ENCODE measurements at places on chromosomes 1 and 21.

- DNase-seq = no peak
These were observed 18.8 kb downstream of the SLC41A1 start for GRCh38 chr1:205794011-205794730.

DNA sequence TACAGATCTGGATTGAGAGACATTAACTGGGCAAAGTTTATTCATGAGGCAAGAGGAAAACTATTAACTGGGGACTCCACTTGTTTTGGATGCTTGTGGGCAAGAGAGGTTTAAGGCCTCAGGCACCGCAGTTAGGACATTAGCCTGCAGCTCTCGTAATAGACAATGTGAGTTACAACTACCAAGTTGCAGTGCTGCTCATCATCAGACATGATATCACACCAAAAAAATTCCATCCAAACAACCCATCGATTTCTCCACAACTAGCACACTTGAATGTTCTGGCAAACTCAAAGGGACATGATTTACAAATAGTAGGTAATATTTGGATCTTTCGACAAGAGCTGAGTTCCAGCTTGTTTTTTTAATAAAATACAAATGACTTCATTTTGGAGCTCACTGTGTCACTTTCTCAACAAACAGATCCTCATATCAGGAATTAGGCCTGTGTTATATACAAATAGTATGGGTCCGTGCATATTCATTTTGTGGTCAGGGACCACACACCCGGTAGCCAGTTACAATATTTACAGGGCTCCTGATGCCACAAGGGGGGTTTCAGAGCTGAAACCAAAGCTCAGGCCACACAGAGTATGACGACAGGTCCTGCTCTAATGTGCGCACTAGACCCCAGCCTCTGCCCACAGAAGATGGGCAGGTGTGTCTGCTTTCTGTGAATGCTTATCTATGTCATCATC, 128.0 kb downstream of the TGFBR3 start:
- DNase-seq = no peak

- no peak for DNase-seq
These were observed 11.6 kb upstream of the DDI2 start for GRCh38 chr1:15605398-15606383.

- DNase-seq = no peak
These were observed 2.6 kb upstream of the FTCD start for GRCh38 chr21:46157987-46158451.

DNA sequence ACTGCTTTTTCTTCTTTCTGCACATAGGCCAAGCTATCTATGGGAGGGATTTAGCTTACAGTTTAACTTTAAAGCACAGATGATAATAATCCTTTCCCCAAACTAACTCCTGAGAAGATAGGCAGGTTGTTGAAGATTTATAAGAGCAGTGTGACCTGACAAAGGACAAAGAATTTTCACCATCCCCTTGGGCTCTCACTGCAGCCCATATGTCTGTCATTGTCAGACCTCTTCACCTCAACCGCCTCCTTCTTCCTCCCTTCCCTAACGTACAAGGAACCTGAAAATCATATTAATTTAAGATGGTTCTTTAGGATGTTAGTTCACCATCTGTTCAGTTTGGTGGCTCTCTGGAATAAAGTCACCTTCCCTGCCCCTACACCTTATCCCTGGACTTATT, 5.0 kb downstream of the RNU1-2 start:
- DNase-seq = no peak

GRCh38 chr1:69077633-69078032, 490.1 kb upstream of the LRRC7 start:
- DNase-seq = no peak

- DNase-seq = no peak
These were observed 3.1 kb upstream of the DDR2 start for GRCh38 chr1:162629077-162629627.

DNA sequence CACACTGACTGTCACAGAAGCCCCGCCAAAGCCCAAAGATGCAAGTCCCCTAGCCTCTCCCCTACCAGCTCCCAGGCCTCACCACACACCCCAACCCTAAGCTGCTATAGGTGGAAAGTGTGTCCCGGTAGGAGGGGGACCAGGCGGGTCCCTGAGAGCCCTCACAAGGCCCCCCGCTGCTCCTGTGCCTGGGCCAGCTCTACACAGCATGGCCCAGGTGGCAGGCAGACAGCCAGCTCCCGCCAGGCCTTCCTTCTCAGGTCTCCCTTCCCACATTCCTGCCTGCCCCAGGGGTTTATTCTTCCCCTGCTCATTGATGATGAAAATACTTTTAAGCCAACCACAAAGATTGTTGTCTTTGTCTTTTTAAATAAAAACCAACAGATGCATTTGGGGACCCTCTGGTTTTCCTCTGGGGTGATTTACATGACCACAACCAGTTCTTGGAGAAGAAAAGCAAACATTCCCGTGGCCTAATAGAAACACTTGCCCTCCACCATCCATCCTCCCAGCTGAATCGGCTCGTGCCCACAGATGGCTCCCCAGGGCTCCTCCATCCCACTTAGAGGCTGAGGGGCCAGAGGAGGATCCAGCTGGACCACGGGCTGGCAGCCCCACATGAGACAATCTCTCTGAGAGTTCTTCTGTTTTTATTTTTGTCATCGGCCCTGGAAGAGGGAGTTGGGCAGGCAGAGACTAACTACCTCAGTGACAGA, 93.1 kb downstream of the DMRTB1 start:
- no peak for DNase-seq

DNA sequence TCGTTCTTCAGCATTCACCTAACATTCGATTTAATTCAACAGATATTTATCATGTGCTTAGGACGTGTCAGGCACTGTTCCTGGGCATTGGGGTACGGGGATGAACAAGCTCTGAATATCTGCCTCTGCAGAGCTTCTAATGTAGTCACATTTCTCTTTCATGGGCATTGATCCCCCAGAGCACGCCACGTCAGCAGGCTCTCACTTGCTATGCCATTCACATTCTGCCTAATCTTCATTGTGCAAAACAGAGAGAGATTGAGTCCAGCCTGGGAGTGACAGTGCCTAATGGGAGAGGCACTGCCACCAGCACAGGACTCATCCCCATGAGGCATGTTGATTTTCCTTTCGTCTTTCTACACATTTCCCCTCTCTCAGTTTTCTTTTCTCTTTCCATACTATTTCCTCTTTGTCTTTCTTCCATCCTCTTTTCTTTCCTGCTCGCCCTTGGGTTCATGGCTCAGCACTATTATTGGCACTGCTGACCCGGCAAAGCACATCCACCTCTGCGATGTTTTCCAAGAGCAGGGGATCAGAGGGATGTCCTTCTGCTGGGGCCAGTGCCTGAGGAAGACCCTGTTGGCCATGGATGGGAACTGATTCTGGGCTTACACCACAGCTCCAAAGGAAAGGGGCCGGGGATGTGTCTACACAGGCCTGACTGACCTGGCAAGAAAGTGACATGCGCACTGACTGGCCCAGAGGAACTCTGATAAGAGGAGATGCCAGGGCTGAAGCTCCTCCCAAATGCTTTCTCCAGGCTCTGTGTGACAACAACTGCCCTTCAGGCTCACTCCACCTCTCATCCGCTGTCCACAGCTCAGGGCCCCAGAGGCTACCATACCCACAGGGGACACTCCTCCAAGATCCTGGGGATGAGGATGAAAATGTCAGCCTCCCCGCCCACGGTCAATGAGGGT, 195.9 kb downstream of the TOMM20 start:
- no peak for DNase-seq

GRCh38 chr1:226708342-226708780, 30.7 kb downstream of the ITPKB start:
- DNase-seq = no peak

DNA sequence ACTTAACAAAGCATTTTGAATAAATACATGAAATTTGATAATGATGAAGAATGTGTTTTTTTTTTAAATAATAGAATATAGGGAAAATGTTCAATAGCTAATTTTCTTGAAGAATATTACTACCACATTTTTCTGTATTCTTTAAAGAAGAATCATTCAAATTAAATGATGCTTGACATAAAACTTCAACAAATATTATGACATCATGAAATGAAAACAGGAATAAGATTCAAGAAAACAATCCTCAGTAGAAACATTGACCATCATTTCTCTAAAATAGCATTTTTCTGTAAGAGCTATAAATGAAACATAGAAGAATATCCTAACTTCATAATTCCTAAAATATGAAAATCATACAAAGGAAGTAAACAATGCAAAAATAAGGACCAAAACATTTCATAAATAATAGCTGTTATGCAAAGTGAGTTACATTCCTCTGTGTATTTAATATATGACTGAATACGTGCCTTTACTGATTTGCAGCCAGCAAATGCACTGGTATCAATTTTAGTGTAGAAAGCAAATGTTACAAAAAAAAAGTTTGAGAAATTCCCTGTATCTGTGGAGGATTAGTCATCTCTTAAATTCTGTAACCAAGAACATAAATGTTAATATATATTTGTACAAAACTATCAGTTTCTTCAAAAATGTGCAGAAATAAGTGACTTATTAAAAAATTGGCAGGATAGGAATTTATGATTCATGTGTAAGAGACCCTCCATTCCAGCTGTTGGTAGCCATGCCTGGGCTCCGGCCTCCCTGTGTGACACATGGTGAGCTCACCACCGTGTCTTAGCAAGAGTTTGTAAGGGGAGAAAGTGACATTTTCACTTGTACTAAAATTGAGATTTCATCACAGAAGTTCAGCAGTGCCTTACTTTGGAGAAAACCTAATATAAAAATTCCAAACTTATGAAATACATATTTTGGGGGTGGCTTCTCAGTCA, 15.0 kb upstream of the PTPN14 start:
- no peak for DNase-seq

GRCh38 chr1:227035316-227035715, 95.2 kb downstream of the COQ8A start:
- no peak for DNase-seq

- no peak for DNase-seq
These were observed 52.5 kb upstream of the TEKT2 start for GRCh38 chr1:36031441-36031840.

- DNase-seq = no peak
These were observed 11.0 kb upstream of the WNT9A start for GRCh38 chr1:227958617-227959324.

DNA sequence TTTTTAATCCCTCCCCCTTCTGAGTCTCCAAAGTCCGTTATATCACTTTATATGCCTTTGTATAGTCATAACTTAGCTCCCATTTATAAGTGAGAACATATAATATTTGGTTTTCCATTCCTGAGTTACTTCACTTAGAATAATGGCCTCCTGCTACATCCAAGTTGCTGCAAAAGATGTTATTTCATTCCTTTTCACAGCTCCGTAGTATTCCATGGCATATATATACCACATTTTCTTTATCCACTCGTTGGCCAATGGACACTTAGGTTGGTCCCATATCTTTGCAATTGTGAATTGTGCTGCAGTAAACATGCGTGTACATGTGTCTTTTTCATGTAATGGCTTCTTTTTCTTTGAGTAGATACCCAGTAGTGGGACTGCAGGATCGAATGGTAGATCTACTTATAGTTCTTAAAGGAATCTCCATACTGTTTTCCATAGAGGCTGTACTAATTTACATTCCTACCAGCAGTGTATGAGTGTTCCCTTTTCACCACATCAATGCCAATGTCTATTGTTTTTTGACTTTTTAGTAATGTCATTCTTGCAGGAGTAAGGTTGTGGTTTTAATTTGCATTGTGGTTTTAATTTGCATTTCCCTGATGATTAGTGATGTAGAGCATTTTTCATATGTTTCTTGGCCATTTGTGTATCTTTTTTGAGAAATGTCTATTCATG, 12.3 kb downstream of the MAN1C1 start:
- DNase-seq = no peak

DNA sequence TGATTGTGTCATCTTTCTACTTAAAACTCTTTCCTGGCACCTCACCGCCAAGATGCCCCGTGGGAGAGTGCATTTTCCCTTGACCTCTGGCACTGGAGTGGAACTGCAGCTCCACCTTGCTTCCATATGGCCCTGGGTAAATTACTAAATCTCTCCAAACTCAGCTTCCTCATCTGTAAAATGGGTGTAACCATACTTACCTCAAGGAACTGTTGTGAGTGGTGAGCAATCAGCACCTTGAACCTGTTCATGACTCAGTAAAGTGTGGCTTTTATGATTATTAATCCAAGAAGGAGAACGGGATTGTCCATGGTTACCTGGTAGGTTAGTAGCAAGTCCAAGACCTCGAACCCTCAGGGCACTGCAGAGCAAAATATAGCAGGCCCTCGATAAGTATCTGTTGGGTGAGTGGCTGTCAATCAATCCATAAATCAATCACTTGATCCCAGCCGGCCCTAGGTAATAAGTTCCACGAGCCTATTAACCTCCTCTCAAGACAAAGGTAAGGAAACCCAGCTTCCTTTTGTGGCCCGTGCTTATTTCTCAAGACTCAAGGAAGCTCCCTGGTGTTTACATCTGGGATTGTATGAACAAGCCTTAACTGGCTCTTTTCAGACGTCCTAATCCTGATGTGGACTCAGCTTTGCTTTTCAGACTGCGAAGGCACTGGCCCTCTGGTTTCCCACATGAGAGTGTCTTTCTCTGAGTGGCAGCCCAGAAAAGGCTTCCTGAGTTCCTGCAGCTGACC, 114.0 kb upstream of the GJB5 start:
- DNase-seq = no peak

All from pons (tissue), 1 donor.